HS-27A (cell line): ENCODE measurements at places on chromosomes 3 and 15.

DNA sequence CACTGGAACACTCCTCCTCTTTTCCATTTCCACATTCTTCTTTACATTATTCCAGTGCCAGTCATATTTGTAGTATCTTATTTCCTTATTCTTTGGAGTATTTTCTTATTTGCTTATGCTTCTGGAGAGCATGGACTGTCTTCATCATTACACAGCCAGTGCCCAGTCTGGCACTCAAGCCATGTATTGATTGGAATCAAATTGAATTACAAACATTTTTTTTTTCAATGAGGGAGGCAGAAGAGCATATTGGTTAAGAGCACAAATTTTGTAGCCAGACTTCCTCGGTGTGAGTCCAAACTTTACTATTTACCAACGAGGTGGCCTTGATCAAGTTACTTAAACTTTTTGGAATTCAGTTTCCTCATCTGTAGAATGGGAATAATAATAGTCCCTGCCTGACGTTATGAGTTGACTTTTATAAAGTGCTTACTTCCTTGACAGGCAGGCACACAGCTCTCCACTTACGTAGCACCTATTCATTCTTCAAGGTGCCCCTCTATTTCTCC, 186.6 kb upstream of the BCL6 start:
- no peak for DNase-seq

- no peak for DNase-seq
These were observed 248.4 kb downstream of the ROBO2 start for GRCh38 chr3:77288348-77288747.

- DNase-seq = no peak
These were observed 260.8 kb upstream of the LRRN1 start for GRCh38 chr3:3538451-3538850.

- DNase-seq = no peak
These were observed 7.6 kb downstream of the FRMD4B start for GRCh38 chr3:69378112-69378802.

DNA sequence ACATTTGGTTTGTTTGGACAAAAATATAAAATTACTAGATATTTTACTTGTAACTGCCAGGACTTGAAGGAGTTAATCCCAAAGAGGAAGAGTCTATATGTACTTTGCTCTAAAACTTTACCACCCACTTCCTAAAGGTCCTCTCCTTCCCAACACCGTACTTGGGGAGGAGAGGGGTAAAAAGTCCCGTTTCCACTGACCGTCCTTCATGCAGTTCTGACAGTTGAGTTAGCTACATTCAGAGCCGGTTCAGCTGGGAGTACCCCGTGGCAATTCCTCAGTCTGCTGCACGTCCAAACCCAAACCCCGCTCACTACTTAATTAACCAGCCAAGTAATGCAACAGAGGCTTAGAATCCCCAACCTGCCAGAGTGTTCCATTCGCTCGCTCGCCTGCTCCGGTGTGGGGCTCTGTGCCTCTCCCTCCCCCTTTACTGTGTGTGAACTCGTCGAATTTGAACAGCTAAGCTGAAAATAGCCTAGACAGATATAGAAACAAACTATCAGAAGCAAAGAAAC, 519.7 kb downstream of the FOXP1 start:
- no peak for DNase-seq

- no peak for DNase-seq
These were observed 6.6 kb downstream of the RBP1 start for GRCh38 chr3:139532976-139533375.

DNA sequence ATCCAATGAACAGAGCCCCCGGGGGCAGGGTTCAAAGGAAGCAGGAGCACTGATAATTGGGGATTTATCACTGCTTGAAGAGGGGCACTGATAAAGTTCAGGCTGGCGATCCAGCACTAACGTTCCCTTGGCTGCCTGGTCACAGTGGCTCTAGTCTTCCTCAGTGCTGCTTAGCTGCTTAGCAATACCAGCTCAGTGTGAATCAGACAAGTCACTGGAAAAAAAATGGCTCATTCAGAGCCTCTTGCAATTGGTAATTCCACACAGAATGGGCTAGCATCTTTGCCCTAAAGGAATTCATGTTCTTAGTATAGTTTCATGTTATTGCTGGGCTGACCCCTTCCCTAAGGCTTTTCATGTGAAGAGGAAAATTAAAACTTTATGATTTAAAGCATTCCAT, 95.7 kb upstream of the SLC2A2 start:
- no peak for DNase-seq

DNA sequence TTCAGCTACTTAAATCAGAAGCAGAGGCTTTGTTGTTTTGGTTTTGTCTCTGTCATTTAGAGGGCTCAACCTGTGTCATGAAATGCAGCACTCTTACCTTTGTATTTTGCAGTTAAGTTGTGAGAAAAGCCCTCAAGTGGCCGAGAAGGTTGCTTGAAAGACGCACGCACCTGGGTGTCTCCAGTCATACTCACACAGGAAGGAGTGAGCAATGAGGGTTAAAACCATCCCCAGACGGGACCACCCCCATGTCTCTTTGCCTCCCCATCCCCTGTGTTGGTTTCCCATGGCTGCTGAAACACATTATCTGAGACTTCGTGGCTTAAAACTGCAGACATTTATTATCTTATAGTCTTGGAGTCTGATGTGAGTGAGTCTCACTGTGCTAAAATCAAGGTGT, 376.1 kb upstream of the CFAP20DC start:
- no peak for DNase-seq

DNA sequence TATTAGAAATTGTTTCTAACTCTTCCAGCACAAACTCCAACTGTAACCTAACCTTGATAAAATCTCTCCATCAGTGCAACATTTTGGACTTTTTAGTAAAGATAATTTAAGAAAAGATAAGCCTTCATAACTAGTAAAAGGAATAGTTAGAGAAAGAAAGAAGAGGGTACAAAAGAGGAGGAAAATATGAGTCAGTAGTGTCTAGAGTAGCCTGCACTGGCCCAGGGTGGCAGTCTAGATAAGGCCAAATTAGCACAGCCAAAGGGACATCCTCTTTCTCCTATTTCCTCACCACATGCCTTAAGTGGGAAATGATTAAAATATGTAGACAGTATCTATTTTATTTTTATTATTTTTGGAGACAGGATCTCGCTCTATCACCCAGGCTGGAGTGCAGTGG, 3.7 kb downstream of the PROS1 start:
- no peak for DNase-seq

GRCh38 chr3:16509721-16510619, 3.5 kb downstream of the RFTN1 start:
- no peak for DNase-seq

DNA sequence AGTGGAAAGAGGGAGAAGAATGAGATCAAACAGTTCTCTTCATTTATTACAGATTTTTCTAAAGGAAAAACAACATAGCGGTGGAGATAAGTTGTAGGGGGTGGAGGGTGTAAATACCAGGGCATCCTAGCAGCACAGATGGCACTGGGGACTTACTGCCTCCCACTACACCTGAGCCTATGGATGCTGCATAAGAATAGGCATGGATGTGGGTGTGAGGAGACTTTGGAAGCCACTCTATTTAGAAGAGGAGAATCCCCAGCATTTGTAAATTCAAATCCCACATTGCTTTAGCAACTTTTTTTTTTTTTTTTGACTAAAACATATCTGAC, 27.4 kb upstream of the IL1RAP start:
- no peak for DNase-seq

- no peak for DNase-seq
These were observed 610.9 kb downstream of the AGBL1 start for GRCh38 chr15:86690566-86690965.

- no peak for DNase-seq
These were observed 397.5 kb downstream of the ZIC4 start for GRCh38 chr3:147008886-147009285.

- DNase-seq = no peak
These were observed 99.6 kb downstream of the FNDC3B start for GRCh38 chr3:172138792-172139507.

DNA sequence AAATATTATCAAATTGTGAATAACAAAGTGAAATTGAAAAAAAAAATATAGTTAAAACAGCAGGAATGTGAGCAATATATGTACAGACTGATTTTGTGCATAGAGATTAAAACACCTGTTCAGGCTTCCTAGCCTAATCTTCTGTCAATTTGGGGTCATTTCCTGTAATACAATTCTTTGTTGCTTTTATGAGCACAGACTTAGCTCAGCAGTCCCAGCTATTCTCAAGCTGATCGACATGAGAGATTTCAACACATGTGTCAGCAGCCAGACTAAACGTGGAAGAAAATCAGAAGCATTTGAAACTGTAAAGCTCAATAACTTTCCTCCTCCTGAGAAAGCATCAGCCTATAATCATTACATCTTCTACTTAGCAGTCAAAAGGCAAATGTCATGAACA, 1.6 kb upstream of the FHIT start:
- DNase-seq = no peak

DNA sequence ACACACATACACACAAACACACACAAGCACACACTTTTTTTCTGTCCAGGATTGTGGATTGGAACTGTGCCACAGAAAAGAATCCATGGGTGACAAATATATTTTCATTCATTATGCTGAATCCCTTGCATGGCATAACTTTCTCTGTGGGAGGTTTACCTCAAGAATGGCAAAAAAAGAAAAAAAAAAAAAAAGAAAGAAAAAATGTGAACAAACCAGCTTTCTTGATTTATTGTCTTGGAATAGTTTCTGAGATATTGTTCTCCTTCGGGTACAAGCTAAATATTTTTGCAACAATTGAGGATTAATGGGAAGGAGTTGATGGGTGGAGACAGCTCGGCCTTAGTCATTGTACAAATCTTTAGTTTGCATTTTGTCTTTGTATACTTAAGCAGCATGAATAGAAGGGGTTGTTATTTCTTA, 153.1 kb downstream of the GMNC start:
- no peak for DNase-seq

DNA sequence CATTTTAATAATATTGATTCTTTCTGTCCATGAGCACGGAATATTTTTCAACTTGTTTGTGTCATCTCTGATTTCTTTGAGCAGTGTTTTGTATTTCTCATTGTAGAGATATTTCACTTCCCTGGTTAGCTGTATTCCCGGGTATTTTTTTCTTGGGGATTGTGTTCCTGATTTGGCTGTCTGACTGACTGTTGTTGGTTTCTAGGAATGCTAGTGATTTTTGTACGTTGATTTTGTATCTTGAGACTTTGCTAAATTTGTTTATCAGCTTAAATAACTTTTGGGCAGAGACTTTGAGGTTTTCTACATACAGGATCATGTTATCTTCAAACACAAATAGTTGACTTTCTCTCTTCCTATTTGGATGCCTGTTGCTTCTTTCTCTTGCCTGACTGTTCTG, 418.8 kb upstream of the ALCAM start:
- peak; percentile 27 for DNase-seq

GRCh38 chr3:140225996-140226395, 291.0 kb downstream of the CLSTN2 start:
- DNase-seq = no peak

DNA sequence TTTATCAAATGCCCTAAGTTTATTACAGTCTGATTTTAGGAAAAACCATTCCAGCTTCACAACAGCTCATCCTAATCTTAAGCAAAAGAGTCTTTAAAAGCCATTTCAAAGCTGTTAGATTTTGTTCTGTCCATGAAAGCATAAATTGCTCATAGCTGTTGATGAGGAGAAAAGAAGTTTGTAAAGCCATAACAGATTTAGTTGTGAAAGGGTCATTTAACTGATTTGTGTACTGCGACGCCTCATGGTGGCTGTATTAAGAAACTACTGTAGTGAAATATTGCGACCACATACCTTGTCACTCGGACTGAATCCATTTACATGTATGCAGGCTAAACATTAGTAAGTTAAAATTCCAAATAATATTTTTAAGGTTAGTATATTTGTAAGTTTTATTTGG, 20.9 kb downstream of the BBX start:
- no peak for DNase-seq

- no peak for DNase-seq
These were observed 176.4 kb downstream of the NFKBIZ start for GRCh38 chr3:102025606-102026270.

DNA sequence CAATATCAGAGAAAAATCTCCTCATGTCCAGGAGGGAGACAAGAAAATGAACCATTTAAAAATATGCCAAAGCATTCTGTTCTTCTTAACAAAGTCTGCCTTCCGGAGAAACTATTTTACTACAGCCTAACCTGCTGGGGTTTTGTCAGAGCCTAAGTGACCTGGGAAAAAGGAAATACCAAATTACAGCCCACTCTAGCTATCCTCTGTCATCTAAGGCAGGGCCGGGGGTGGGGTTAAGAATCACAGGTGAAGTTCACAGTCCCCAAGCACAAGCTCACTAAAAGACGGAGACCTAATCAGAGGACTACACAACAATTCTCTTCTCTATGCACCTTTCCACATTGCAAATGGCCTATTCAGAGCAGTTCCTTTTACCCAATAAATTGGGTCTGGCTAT, 116.6 kb downstream of the TRIM42 start:
- no peak for DNase-seq

GRCh38 chr3:151615464-151615863, 118.3 kb upstream of the AADACL2 start:
- DNase-seq = no peak

- DNase-seq = no peak
These were observed 44.6 kb downstream of the CCNL1 start for GRCh38 chr3:157115069-157116006.

- no peak for DNase-seq
These were observed 136.6 kb downstream of the DUT start for GRCh38 chr15:48467801-48468200.

- no peak for DNase-seq
These were observed 115.4 kb upstream of the PTPRG start for GRCh38 chr3:61445924-61446323.

- no peak for DNase-seq
These were observed 305.3 kb downstream of the EPHB1 start for GRCh38 chr3:135100366-135100765.

DNA sequence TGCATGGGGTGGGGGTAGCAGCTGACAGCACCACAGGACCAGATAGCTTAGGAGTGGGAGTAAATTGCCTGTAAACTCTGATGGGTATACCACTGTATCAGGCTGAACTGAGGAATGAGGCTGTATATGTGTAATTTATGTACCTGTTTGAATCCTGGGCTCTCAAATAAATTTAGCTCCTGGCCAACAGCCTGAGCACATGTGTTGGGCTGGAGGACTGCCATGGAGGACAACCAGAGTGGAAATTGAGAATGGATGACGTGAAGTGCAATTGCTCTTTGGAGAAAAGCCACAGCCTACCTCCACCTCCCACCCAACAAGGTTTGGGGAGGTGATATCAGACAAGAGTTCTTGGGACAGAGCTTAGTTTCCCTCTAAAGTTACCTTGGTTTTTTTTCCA, 328.6 kb upstream of the PROK2 start:
- DNase-seq = no peak

DNA sequence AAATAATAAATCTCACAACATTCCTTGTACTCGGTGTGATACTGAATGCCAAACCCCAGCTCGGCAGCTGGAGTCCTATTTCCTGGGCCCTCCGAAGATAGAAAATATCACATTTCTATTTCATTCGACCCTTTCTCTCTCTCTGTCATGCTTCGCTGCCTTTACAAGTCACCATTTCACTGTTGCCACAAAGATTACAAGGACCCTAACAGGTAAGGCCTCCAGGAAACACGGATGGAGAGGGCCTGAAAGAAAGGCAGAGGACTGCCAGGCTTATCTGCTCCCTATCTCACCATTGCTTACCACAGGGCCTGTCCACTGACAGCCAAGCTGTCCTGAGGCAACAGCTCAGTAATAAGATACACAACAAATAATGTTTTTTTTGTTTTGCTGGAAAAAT, 376.5 kb downstream of the MECOM start:
- DNase-seq = no peak
